ENCODE measurements at places on chromosomes 7 and 10. TPM values are rescaled to one million over a fixed set of nuclear protein-coding genes. Genes with fewer than 3 reads are reported as not detected.

IFRD1 gene
- total RNA-seq = 85.2 TPM

NKX1-2 gene
- not detected for total RNA-seq

NUTM2B gene
- total RNA-seq = 0.11 TPM

LRRD1 gene
- not detected for total RNA-seq

TBL2 gene
- total RNA-seq = 35.2 TPM
